ENCODE measurements at places on chromosomes 13 and 19.

DNA sequence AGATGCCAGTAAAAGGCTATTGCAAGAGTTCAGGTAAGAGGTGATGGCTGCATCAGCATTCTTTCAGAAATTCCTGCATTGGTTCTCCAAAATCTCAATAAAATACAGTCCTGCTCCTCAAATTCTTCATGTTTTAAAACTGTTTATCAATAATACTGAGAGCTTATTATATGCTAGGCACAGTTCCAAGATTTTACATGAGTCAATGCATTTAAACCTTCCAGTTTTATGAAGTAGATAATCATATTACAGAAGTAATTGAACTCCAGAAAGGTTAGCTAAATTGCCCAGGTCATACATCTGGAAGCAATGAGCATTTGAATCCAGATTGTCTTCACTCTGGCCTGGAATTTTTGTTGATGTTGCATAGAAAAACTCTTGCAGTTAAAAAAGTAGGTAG is 282.9 kb upstream of the SLITRK6 start:
- no peak for DNase-seq

DNA sequence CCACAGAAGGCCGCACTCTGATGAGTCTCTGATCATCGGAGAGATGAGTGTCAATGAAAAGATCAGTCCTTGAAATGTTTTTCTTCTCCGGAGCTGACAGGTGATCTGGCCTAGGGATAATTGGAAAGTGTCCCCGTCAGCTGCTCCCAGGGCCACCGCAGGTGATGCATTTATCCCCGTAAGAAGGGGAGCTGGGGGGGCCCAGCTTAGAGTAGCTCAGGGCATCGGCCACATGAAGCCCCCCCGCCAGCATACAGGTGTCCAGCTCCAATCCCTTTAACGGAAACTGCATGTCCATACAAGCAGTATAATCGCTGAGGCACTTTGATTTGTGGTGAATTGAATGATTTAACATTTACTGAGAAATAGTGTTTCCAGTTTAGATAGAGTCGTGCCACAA is 27.7 kb downstream of the ATP4B start:
- DNase-seq: no peak

GRCh38 chr19:50569938-50570540 is 1.8 kb upstream of the LRRC4B start:
- DNase-seq: no peak

GRCh38 chr19:10195199-10195519 is 406 bp upstream of the DNMT1 start:
- no peak for DNase-seq

DNA sequence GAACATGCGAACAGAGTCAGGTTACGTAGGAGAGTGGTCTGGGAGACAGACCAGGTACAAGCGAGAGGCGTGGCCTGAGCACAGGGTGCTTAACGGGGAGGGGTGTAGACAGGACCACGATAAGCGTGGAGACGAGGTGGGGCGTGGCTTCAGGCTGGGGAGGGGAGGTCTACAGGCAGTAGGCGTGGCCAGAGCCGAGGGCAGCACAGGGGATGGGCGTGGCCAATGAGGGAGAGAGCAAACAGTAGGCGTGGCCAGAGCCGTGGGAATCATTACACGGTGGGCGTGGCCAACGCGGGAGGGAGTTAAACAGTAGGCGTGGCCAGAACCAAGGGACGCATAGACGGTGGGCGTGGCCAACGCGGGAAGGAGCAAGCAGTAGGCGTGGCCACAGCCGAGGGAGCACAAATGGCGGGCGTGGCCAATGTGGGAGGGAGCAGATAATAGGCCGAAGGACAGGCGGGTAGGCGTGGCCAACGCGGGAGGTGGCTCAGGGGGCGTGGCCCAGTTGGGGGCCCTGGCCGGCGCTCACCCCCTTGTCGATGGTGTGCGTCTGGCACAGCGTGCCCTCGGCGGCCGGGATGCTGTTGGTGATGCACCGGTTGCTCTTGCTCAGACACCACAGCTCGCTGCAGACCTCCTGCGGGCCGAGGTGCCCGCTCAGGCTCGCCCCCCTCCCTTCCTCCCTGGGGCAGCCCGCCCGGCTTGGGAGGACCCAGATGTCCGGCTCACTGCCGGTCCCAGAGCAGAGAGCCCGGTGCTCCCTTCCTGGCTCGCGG is 15.2 kb upstream of the MYO1F start:
- peak; percentile 75 for DNase-seq

GRCh38 chr13:109425821-109426689 is 360.3 kb downstream of the IRS2 start:
- no peak for DNase-seq

GRCh38 chr13:19665427-19665859 is 32.0 kb downstream of the MPHOSPH8 start:
- no peak for DNase-seq

GRCh38 chr13:41650706-41651105 is 193.4 kb downstream of the RGCC start:
- no peak for DNase-seq

DNA sequence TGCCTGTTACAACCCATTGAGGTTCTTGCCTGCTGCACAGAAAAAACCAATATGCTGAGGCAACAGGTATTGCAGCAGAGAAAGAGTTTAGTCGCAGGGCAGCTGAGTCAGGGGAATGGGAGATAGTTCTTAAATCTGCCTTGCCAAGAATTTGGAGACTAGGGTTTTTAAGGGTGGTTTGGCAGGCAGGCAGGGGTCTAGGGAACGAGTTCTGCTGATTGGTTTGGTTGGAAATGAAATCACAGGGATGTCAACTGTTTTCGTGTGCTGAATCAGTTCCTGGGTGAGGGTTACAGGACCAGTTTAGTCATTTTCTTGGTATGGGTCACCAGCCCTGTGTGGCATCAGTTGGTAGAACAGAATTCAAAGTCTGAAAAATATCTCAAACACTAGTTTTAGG is 36.6 kb downstream of the PDS5B start:
- no peak for DNase-seq

- no peak for DNase-seq
Measured at GRCh38 chr13:34417896-34418295, 524.2 kb upstream of the NBEA start.

GRCh38 chr13:111875915-111876314 is 191.0 kb upstream of the SOX1 start:
- DNase-seq: no peak

DNA sequence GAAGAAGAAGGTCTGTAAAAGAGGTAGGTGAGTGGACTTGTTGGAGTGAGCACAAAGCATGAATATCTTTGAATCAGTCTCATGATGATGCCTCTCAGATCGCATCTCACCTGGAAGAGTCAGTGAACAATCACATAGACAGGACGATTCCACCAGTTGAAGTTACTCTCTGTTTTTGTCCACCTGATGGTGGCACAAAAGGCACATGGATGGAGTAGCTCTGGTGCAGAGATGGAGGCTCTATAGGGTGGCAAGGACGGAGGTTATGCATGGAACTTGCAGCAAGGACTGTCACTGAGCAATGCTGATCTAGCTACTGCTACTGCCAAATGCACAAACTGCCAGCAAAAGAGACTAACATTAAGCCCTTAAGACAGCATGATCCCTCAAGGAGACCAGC is 10.3 kb upstream of the MYCBP2 start:
- DNase-seq: no peak

DNA sequence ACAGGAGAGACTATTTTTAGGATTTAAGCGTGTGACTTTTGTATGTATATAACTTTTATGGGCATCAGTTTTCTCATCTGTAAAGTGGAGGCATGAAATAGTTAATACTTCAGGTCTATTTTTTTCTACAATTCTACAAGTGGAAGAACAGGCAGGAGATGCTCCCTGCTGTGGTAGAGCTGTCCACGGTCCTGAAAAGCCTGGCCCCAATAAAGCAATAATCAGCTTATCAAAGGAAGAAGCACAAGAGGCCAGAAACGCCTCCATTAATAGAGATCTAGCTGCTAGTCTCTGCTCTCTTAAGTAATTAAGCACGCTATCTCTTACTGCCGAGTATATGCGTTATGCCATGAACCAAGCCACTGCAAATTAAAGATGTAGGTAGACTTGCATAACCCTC is 28.0 kb upstream of the WASF3 start:
- DNase-seq: no peak

GRCh38 chr13:113417008-113417751 is 36.1 kb downstream of the ADPRHL1 start:
- no peak for DNase-seq

DNA sequence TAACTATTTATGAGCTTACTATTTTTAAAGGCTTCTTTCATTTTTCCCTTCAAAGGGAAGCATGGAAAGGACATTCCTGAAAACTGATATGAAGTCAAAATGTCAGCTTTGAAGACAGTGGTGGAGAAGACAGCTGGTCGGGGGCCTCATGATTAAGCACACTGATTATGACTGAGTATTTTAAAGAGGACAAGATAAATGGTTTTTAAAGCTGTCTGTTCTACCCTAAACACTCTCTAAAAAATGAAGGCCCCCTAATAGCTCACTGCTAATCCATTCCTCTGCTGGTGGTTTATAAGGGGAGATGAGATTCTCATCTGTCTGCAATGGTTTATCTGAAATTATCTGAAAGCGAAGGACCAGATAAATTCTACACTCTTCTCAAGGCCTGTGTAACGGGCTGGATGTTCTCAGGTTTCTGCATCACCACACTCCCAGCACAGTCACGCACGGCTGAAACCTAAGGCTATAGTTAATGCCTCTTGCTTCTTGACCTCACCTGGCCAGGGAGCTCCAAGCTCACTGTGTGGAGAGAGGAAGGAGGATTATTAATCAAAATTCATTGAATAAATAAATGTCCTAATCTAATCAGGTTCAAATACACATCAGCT is 86.9 kb upstream of the DOCK9 start:
- DNase-seq: no peak

- DNase-seq: no peak
Measured at GRCh38 chr13:111948281-111948680, 118.7 kb upstream of the SOX1 start.

GRCh38 chr13:21683034-21683733 is 12.3 kb downstream of the FGF9 start:
- DNase-seq: no peak

DNA sequence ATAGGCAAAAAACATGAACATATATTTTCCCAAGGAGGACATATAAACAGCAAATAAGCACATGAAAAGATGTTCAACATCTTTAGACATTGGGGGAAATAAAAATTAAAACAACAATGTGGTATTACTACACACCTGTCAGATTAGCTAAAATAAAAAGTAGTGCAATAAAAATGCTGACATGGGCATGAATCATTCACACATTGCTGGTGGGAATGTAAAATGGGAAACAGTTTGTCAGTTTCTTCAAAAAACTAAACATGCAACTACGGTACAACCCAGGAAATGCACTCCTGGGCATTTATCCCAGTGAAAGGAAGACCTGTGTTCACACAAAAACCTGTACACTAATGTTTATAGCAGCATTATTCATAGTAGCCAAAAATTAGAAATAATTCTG is 5.3 kb upstream of the SUCLA2 start:
- DNase-seq: no peak

DNA sequence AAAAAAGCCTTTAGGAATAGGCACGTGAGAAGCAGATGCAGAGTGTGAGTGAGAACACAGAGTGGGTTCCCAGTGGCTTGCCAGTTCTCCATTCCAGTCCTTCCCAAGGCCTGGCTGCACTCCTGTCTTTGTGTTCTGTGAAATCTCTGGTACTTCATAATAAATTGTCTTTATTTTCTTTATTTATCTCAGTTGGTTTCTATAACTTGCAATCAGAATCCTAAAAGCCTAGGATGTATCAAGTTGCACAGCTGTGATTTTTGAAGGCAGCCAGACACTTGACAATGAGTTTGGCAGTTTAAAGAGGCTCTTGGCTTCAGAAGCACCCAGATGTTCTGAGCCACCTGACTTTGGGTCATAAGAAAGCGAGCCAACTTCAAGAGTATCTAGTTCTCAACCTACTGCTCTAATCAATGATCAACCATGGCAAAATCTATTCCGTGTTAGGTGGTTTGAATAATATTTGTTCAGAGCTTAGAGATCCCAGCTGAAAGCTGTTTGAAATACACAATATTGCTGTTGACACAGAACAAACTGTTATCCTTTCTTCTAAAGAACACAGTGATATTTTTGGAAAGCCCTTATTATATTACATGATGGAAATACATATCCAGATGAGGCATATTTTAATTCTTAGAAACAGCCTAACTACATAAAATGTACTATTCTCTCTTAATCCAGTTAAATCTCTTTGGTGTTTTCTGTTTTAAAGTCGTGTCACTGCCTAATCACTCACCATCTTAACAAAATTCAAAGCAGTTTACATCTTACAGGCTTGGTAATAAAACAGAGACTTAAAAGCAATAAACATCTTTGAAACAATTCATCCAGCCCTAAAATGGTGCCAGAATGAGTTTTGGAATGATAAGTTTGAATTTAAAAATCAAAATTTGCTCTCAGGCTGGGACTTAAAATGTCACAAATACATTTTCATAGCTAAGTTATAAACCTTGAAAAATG is 483.0 kb upstream of the NBEA start:
- DNase-seq: no peak
